ENCODE measurements at places on chromosomes 16 and 17.
A peak's percentile ranks its signal among the peaks of the same experiment; 100 is the strongest.

- DNase-seq: no peak
These were observed 145.9 kb downstream of the CDH8 start for GRCh38 chr16:61890386-61890785.

DNA sequence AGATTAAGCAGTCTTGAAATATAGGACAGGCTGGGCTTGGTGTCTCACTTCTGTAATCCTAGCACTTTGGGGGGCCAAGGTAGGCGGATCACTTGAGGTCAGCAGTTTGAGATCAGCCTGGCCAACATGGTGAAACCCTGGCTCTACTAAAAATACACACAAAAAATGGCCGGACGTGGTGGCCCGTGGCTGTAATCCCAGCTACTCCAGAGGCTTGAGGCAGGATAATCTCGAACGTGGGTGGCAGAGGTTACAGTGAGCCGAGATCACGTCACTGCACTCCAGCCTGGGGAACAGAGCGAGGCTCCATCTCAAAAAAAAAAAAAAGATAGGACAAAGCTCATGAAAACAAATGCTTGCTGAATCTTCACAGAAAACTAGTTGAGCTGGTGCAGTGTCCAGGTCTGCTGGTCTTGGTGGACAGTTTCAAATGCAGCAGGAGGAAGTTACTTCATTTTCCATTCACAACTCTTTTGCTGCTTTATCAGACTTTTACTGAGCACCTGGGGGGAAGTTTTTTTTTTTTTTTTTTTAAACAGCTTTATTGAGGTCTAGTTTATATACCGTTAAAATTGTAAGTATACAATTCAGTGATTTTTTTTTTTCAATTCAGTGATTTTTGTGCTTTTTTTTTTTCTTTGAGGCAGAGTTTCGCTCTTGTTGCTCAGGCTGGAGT lies 45.2 kb downstream of the SNX29 start:
- no peak for DNase-seq

DNA sequence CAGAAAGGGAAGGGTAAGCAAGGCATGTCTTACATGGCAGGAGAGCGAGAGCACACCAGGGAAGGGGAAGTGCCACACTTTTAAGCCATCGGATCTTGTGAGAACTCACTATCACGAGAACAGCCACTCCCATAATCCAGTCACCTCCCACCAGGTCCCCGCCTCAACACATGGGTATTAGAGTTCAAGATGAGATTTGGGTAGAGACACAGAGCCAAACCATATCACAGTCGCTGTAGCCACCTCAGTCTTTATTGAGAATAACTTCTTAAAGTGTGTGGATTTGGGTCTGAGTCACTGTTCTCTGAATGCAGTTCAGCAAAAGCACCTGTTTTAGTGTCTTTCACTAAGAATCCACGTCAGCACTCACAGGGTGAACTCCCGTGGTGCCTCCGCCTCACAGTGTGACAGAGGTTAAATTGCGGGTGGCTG lies 195.2 kb upstream of the CHMP6 start:
- DNase-seq: no peak

DNA sequence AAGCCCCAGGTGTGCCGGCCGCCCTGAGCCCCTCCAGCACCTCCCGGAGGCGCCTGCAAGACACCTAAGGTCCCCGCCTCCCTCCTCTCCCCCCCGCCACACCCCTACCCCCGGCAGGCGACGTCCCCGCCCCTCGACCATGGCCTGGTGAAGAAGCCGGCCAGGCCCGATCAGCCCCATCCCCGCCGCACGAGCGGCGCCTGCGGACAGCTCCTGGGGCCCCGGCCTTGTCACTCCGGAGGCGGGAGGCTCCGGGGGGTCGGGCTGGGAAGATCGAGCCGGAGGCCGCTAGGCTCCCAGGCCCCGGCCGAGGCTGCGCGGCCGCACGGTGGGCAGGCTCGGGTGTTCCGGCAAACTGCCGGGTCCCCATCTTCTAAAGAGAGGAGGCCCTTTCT lies 405 bp upstream of the ACE start:
- no peak for DNase-seq

GRCh38 chr17:78852709-78853121 lies 12.1 kb upstream of the USP36 start:
- no peak for DNase-seq

GRCh38 chr16:72848028-72848400 lies 199.9 kb downstream of the ZFHX3 start:
- no peak for DNase-seq

- no peak for DNase-seq
These were observed 2.1 kb downstream of the ZNF747 start for GRCh38 chr16:30532285-30533145.

DNA sequence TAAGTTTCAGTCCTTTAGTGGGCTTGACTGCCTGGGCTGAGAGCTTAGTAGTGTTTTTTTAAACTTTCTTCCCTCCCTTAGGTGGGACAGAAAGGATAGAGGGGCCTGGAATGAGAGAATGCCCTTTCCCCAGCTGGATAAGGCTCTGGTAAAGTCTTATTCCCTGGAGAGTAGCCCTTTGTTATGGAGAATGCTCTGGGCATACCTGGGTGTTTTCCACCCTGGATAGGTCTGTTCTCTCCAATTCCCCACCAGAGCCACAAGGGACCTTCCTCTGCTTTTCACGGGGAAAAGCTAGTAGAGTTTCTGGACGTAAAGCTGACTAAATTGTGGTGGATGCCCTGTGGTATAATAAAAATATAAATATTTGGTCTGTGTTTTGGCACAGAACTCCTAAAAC lies 164.1 kb downstream of the HS3ST4 start:
- no peak for DNase-seq

GRCh38 chr17:1360975-1361374 lies 39.0 kb downstream of the YWHAE start:
- DNase-seq: no peak

- DNase-seq: no peak
These were observed at the start of gene DPEP1 for GRCh38 chr16:89613231-89613953. DPEP1 (plus strand) TSS chr16:89613642; CDS start chr16:89630411, 16,769 bp downstream.

- peak; percentile 95 for DNase-seq
These were observed 1.6 kb upstream of the PPP1R9B start for GRCh38 chr17:50151937-50152547.

DNA sequence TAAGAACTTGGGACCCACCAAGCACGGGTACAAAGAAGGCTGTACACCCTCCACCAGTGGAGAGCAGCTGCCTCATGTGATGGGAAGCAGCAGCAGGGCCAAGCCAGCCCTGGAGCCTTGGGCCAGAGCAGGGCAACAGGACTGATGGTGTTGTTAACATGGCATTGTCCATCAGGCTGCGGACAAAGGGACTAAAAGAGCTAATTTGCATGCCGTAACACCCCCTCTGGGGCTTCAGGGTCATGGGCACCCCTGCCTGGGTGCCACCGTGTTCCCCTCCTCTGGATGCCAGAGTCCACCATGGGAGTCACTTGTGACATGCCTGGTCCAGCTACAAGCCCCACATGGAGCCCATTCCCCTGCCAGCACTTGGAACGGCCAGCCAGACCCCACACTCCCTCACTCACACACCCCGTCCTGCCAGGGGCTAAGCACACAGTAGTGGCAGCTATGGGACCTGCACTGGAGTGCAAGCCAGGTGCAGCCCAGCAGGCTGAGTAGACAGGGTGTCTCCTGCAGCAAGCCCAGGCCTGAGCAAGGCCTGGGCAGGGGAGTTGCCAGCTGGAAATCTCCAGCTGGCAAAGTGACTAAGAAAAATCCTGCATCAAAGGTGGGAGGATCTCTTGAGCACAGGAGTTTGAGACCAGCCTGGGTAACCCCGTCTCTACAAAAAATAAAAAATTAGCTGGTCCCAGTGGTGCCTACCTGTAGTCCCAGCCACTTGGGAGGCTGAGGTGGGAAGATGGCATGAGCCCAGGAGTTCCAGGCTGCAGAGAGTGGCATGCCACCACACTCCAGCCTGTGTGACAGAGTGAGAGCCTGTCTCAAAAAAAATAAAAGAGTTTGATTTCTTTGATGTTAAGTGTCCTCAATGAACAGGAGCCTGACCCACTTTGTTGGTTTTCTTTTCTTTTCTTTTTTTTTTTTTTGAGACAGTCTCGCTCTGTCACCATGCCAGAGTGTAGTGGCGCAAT lies 33.7 kb downstream of the NOL11 start:
- no peak for DNase-seq

GRCh38 chr16:996681-997080 lies 15.1 kb downstream of the SOX8 start:
- DNase-seq: no peak

- no peak for DNase-seq
These were observed 31.7 kb downstream of the CDH1 start for GRCh38 chr16:68768771-68769170.

DNA sequence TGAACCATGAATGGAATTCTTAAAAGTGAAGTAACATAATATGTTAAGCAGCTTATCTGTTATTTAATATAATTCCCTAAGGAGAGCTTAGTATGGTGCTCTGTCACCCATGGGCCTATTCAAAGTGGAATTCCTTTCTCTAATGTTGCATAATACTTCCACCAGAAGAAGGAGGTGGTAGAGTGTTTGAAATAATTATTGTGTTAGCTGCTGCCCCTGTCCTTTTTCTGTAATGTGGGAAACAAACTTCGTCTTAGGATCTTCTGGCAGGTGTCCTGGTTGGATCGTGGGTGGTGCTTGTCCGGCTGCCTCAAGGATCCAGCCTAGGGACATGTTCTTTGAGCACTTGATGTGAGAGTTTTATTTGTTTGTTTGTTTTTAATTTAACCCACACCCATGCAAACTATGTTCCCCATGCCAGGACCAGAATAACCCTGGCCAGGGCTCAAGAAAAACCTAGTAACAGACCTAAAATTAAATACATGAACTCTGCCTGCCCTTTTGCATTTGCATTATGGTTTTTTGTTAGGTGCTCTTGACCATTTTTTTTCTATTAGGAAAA lies 46.1 kb downstream of the ZNRF1 start:
- DNase-seq: no peak

DNA sequence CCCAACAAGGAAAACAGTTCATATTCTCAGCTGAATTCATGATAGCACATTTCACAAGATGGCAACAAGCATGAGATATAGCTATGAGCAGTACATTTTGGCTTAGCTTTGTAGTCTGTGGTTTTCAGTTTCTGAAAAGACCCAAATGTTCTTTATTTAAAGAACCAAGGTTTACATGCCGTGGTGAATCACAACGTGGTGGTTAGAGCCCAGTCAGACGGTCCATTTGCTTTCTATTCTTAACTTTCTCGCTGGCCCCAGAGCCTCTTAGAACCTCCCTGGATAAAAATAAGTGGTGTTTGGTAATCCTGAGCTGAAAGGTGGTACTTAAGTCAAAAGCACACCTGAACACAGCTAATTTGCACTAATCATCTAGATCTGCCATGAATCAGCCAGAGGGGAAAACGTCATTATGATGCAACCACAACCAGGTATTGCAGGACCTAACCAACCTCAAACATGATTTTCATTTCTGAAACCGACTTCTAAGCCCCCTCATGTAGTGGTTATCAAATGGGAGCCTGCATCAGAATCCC lies 18.6 kb upstream of the HAPSTR1 start:
- no peak for DNase-seq

- DNase-seq: no peak
These were observed 15.3 kb downstream of the ZBTB4 start for GRCh38 chr17:7464081-7464480.

DNA sequence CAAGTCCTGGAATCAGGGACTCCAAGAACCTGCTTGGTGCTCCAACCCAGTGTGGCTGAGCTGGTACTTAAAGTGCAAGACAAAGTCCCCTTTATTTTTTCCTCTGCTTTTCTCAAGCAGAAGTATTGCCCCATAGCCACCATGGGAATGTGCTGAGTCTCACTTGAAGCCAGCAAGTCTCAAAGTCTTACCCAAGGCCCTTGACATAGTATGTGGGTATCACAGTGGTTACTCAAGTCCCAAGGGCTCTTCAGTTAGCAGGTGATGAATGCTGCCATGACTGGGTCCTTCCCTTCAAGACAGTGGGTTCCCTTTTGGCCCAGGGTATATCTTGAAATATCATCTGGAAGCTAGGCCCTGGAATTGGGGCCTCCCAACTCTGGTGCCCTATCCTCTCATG lies 30.5 kb upstream of the GINS3 start:
- no peak for DNase-seq

- DNase-seq: no peak
These were observed 44.8 kb upstream of the NFAT5 start for GRCh38 chr16:69520800-69521602.

DNA sequence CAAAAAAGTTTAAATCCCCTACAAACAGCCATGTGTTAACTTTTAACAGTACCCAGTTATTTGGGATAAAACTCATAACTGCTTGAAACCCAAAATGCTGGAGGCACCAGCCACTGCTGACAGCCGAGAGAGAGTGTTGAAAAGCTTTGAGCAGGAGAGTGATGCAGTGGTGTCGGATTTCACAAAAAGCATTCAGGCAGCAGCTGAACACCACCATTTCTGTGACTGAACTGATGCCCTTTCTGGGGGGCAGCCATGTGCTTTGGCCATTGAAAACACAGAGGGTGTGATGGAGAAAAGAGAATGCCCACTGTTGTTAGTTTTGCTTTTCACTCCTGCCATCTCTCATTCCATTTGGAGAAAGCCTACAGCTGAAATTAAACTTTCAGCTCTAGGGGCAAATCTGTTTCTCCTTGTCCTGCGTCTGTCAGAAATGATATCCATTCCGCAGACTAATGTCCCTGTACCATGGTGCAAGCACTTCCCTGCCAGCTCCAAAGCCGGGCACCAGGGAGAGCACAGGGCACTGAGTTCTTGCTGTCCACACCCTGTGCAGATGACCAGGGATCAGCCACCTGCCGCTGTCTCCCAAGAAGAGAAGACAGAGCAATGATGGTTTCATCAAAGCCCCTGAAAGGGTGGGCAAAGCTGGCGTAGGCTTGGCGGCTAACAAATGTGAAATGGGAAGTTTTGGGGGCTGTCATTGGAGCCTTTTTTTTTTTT lies 16.6 kb upstream of the MLYCD start:
- DNase-seq: no peak

DNA sequence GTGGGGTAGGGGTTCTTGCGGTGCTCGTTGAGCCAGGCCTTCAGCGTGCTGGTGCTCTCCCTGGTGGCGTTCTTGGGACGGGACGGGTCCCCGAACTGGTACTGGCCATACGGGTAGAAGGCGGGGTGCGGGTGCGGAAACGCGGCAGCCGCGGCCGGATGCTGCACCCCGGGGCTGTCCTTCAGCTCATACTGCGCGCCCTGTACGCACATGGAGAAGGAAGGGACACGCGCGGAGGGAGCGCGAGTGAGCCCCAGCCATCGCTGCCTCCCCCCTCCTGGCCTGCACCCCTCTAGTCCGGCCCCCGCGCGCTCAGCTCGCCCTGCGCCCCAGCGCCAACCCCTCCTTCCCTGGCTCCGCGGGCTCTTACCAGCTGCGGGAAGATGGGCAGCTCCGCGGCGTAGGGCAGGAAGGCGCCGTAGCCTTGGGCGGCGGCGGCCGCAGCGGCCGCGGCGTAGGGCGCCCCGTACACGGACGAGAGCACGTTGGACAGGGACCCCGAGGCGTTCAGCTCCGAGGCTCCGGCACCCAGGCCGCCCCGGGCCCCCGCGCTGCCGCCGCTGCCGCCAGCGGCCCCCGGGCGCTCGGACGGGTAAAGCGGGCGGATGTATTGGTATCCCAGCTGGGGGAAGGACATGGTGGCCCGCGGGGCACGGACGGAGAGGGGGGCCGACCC lies 1.0 kb downstream of the IRX3 start:
- DNase-seq: no peak

GRCh38 chr16:4826980-4827379 lies 20.1 kb downstream of the GLYR1 start:
- DNase-seq: no peak

- DNase-seq: no peak
These were observed 115.2 kb downstream of the IRX5 start for GRCh38 chr16:55045756-55046460.

Data from HCT116 (cell line).